Stimulated activated CD8-positive, alpha-beta memory T cell treated with anti-CD3 and anti-CD28 coated beads, Interleukin-2, amount 100 ng/mL, for 1 hour (primary cell): ENCODE measurements at places on chromosomes 12 and 14.

DNA sequence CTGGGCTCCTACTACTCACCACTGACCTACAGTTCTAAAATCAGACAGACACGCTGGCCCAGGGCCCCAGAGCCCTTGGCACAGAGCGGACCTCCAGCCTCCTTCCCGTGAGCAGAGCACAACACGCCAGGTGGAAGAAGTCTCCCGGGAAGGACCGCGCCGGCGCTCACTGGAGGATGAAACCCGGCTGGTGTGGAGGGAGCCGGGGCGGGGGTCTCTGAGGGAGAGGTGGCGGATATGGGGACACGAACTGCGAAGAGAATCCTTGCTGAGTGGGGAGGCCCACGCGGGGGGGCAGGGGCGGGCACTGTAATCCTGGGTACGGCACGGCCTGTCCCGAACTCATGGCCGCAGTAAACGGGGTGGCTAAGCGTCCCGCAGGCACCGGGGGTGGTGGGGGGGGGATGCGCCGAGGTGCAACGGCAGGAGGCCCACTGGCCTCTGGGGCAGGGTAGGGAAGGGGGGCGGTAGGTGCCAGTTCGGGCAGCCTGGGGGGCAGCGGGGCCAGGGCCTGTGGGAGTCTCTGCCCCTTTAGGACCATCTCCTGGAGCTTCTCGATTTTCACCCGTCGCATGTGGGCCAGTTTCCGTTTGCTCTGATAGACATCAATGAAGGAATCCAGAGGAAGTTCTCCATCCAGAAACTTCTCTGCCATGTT, 28.8 kb downstream of the VPS37B start:
- DNase-seq: no peak

DNA sequence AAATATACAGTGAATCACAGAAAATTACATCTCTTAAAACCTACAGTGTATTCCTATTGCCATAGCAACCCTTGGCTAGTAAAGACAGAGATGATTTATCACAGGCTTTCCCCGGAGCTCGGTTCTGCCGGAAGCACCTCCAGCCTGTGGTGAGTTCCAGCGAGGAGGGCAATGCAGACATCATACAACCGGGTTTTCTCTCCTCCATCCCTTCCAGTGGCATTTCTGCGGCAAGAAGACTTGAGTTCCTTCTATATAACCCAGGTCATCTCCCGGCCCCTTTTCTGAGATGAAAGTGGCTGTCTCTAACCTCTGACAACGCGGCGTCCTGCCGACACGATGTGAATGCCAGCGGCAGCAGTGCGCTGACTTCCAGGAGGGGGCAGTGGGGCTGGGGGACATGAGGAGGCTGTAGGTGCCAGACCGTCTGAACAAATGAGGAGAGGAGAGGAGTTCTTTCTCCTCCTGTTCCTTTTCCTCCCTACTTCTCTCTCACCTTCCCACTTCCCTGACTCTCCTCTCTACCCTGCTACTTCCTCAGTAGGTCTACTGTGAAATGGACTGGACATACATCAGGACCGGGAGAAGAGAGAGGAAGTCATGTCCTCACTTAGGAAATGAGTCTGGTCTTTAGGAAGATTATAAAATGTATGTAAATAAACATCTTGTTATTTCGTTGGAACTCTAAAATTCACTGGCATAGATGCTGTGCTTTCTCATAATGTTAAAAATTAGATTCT, 68.6 kb upstream of the MAX start:
- no peak for DNase-seq

- no peak for DNase-seq
Measured at GRCh38 chr12:70002097-70002911, 177.3 kb downstream of the MYRFL start.

GRCh38 chr14:72644038-72644437, 249.9 kb downstream of the DPF3 start:
- DNase-seq: no peak
